Left ventricle myocardium inferior (tissue), 1 donor: ENCODE measurements at places on chromosomes 4 and X. TPM values are rescaled to one million over a fixed set of nuclear protein-coding genes. Genes with fewer than 3 reads are reported as not detected.

DNA sequence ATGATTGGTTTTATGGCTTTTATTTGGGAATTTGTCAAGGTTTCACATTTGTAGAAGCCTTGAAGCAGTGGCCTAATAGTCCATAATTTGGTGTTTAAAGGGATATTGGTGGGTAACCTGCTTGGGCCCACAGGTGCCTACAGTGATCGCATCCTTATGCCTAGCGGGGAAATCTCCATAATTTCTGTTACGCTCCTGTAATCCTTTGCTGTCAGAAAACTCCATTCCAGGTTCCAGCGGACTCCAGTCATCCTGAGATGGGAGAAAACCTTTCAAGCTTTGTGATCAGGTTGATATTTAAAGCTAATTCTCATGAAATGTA, 257.0 kb upstream of the JADE1 start:
- DNase-seq, result no peak

DNA sequence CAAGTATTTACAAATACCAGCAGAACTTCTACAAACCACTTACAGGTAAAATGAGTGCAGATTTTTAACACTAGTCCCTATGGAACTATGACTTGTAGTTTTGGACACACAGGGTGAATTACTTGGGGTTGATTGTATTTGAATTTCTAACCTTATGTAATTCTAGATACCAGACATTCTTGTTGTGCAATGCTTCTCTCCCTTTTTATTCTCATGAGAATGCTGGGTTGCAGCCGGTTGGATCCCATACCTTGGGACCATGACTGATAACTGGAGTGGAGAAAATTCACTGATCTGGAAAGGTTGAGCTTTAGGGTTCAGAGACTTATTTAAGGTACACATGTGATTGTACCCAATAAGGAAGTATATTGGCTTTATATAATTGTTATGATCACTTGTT, 8.8 kb downstream of the TET2 start:
- DNase-seq, result no peak

DNA sequence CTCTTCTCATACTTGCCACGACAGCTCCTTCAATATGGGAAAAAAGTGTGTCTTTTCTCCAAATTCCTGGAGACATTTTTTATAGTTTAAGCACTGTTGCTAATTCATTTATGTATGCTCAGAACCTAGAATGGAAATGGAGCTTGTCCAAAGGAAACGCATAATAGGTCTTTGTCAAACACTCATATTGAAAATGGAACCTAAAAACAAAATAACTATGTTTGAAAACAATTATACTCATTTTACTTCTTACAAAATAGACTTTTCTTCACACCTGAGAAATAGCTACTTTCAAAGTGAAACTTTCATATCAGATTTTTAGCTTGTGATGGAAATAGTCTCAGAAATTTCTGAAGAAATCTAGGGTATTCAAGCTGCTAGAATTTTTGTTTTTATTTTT, 529.7 kb upstream of the BOD1L1 start:
- DNase-seq, result no peak

GRCh38 chr4:7076696-7077082, 8.8 kb upstream of the GRPEL1 start:
- no peak for DNase-seq

DNA sequence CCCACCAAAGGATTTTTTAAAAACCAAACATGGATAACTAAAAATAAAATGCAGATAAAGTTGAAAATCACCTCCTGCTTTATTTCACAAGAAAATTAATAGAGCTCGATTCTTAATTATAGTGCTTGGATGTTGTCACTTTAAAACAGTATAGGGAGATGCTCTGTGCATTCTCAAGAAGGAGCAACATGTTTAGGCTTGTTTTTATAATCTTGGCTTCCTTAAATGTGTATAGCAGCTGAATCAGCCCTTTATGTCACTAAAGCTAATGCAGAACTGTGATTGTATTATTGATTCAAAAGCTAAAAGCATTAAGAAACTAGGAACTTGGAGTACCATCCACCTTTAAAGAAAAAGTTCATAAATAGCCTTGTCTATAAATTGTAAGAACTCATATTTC, 12.9 kb downstream of the UTP3 start:
- no peak for DNase-seq

The TBX22 gene
- total RNA-seq, result not detected

The CLRN2 gene
- not detected for total RNA-seq

The SLC39A8 gene
- total RNA-seq, result 3.5 TPM

The TREX2 gene
- total RNA-seq, result not detected
